Stimulated activated CD4-positive, alpha-beta T cell treated with anti-CD3 and anti-CD28 coated beads, Interleukin-1b, Interleukin-23, amount 100 ng/mL, for 4 hours (primary cell): ENCODE measurements at places on chromosomes 16 and 17.

DNA sequence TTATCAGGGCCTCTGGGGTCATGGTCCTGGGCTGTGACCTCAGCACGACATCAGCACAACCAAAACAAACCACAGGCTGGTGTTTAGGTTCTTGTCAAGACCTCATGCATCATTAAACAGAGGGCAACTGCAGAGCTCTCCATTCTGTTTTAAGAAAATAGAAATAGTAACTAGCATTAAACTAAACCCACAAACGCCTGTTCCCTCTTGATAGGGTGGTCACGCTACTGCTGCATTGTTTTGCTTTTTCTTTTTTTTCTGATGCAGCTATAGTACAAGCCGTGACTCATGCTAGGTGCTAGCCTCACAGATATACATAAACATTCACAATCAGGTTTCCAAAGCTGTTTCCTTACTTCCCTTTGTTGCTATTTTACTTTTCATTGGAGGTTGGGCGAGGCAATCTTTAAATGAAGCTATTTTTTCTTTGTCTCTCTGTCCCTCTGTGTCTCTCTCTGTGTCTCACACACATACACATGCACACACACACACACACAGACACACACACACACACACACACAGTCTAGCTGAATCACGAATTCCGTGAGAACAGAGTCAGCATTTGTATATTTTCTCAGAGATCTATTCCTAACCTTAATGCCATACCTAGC lies 310.3 kb downstream of the CDH13 start:
- DNase-seq: no peak

GRCh38 chr16:84137287-84137686 lies 7.7 kb downstream of the HSDL1 start:
- DNase-seq: no peak

DNA sequence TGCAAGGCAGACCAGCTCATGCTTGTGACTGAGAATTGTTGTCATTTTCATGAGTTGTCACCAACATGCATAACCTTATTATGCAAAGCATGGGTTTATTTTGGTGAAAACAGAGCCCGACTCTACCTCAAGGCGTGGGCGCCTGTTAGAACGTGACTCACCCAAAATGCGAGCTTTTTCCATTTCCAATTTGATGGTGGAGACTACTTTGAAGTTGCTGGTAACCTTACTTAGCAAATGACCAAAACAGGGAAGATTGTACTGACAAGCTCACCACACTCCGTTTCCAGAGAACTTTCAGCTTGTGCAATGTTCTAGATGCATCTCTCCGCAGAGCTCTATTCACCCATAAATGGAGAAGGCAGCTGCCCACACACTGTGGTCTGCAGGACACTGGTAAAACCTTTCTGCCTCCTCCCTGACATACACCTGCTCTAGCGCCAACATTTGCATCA lies 284.5 kb downstream of the MAF start:
- peak; percentile 32 for DNase-seq

DNA sequence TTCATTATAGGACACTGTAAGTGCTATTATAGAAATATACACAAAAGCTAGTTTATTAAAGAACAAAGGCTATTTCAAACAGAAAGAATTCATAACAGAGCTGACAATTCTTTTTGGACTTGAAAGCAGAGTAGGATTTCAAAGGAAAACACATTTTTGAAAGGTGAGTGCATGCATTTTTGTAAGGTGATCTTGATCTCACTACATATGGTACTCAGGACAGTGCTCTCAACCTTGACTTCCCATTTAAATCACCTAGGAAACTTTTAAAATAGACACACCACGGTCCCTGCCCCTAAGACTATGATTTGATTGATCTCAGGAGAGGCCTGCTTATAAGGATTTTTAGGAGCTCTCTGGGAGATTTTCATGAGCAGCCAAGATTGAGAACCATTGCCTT lies 1362.0 kb downstream of the CDH8 start:
- DNase-seq: no peak

- DNase-seq: no peak
Observed at GRCh38 chr17:32269377-32269776, 3.7 kb downstream of the RHBDL3 start.

- no peak for DNase-seq
Observed at GRCh38 chr17:78960928-78961327, 18.8 kb downstream of the LGALS3BP start.

GRCh38 chr16:15947983-15948509 lies 1.4 kb upstream of the ABCC1 start:
- DNase-seq: no peak

GRCh38 chr17:57876023-57876865 lies 26.4 kb upstream of the MRPS23 start:
- DNase-seq: no peak

DNA sequence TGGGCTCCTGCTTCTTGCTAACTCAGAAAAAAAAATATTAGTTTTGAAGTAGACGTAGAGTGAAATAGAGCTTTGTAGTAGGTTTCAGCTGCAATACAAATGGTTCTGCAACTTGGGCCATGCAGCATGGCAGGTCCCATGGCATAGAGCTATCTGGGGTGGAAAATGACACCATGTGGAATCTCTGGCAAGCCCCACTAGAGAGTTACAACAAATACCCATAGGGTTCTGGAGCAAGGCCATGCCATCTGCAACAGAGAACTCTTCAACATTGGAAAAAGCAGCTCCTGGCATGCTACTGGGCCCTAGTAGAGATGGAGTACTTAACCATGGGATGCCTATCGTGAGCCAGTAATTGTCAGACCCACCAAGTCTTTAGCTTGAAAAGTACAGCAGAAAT lies 25.3 kb upstream of the RBBP6 start:
- DNase-seq: no peak

- DNase-seq: no peak
Observed at GRCh38 chr16:74511961-74512360, 90.7 kb upstream of the CLEC18B start.

- DNase-seq: no peak
Observed at GRCh38 chr16:635573-636205, 416 bp downstream of the METTL26 start.

- DNase-seq: no peak
Observed at GRCh38 chr16:81179219-81179618, 59.3 kb upstream of the BCO1 start.

- DNase-seq: no peak
Observed at GRCh38 chr16:48522041-48522440, 87.9 kb downstream of the N4BP1 start.

- peak; percentile 36 for DNase-seq
Observed at GRCh38 chr17:32341141-32341856, 674 bp downstream of the C17orf75 start.

- DNase-seq: peak; percentile 89
Observed at GRCh38 chr17:50707289-50708049, at the start of gene ANKRD40. Gene ANKRD40 (minus strand): TSS chr17:50707914. CDS start chr17:50707654, 260 bp downstream.

DNA sequence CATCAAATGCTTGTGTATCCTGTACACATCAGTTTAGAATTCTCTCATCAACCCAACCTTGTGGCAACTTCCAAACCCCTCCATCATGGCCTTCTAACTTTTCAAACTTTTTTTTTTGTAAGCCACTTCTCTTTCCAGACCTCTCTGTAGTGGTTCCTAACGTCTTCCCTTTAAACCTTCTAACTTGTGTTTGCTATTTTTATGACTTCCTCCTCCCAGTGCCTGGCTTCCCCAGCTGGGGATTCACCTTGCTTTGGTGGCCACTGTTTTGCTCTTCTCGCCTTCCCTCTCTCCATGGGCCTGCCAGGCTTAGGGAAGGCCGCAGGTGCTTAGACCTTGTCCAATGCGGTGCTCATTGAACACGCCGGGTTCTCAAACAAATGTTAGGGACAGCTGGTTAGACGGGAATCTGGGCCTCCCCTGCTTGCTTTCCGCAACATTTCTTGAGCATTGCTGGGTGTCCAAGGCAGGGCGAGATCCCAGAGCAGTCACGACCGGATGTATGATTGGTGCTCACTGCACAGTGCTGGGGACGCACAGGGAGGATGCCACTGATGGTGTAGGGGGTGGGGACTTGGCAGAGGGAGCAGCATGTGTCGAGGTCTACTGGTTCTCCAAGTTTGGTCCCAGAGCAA lies 1.1 kb upstream of the XYLT2 start:
- no peak for DNase-seq

DNA sequence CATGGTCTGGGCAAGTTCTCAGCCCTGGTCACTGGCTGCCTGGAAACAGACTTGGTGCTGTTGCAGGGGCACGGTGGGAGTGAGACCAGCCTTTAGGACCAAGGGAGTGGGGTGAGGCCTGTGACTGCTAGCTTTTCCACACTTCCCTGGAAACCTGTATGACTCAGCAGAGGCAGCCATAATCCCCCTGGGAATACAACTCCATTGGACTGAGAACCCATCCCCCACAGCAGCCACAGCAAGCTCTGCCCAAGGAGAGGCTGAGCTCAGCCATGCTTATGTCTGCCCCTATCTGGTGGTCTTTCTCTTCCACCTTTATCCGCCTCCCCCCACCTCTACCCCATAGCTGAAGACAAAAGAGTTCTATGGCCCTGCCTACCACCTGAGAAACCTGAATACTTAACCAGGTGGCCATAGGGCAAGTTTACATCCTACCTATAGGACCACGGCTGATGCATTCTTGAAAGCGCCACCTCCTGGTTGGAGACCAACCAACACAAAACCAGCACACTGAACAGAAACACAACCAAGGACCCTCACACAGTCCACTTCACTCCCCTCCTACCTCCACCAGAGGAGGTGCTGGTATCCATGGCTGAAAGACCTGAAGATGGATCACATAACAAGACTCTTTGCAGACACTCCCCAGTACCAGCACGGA lies 816.2 kb upstream of the SOX9 start:
- DNase-seq: no peak

DNA sequence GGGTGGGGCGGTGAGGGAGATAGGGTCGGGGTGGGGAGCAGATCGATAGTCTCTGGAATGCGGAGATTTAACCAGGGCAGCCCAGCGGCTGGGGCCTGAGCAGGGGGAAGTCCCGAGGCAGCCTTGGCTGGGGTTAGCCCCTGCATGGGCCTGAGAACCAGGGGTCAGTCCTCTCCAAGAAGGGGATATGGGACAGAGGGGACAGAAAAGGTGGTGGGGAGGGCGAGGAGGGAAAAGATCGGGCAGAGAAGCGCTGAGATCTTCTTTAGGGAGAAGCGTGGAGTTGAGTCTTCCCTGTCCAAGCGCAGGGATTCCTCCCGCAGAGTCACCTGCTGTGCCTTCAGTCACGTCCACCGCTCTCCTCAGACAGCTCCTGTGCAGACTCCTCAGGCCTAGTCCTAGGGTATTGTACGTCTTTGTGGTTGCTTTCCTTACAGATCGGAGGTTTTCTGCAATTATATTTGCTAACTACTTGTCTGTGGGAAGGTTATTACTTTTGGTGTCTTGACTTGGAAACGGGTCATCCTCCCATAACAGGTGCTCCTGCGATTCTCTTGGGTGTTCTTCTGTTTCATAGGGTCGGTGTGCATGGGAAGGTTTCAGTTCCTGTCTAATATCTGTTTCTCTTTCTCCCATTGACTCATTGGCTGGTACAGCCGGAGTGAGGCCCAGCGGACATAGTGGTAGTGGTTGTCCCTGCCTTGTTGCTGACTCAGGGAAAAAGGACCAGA lies 952 bp downstream of the CD300A start:
- DNase-seq: no peak

GRCh38 chr16:79047337-79047736 lies 553.2 kb downstream of the MAF start:
- no peak for DNase-seq

- no peak for DNase-seq
Observed at GRCh38 chr16:27994686-27995085, 68.8 kb downstream of the GSG1L start.

DNA sequence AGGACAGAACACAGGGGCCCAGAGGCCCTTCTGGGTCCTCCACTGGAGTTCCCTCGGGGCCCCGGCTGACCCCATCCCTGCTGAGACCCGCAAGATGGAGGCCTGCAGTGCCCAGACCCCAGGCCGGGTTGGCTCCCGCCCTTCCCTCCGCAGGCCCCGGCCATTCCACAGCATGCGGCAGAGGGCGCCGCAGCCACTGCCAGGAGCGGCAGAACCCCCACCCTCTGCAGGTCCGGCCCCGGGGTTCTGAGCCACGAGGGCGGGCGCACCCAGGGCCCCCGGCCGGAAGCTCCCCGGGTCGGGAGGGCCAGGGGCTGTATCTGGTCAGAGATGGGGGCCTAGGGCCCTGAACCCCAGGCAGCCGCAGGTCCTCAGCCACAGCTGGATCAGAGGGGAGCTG lies 2.4 kb upstream of the PERCC1 start:
- peak; percentile 37 for DNase-seq

GRCh38 chr16:21161211-21161610 lies 2.7 kb downstream of the LDAF1 start:
- no peak for DNase-seq

- no peak for DNase-seq
Observed at GRCh38 chr17:45426561-45426960, 6.1 kb downstream of the ARHGAP27 start.

GRCh38 chr17:8018436-8018835 lies 16.0 kb downstream of the GUCY2D start:
- no peak for DNase-seq

- DNase-seq: peak; percentile 63
Observed at GRCh38 chr17:1720856-1721386, 3.6 kb upstream of the WDR81 start.

DNA sequence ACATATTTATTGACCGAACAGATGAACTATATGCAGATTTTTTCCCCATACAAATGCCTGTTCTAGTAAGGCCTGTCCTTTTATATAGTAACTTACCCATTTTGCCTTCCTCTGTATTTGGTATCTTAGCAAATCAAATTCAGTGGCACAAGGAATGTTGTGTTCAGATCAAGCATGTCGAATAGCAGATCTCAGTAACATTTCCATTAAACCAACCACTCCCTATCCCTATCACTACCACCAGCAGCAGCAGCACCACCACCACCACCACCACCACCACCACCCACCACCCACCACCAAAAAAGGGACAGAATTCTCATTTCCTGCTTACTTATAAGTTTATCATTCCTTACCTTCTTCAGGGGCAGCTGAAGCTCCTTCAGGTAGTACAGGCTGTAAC lies 94.7 kb downstream of the TRIM37 start:
- DNase-seq: no peak

GRCh38 chr16:12917653-12918052 lies 16.3 kb downstream of the SHISA9 start:
- no peak for DNase-seq

- DNase-seq: no peak
Observed at GRCh38 chr17:70292366-70292765, 123.0 kb downstream of the KCNJ2 start.

DNA sequence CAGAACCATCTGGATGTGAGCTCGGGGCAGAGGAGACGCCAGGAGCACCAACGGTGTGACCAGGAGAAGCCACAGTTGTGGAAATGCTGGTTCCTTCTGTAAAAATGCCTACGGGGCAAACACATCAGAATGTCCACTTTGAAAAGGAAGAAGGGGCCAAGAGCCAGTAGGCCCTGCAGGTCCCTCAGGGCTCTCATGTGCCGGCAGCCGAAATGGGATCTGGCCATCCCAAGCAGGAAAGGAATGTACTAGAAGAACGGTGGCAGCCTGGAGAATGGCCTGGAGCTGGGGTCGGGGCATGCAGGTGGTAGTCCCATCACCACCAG lies 162.1 kb upstream of the PLCG2 start:
- DNase-seq: no peak
